ENCODE measurements at places on chromosomes 7 and 10.

GRCh38 chr7:32250471-32251260 is 180.5 kb upstream of the PDE1C start:
- DNase-seq, result no peak

- DNase-seq, result no peak
These were observed 613.9 kb downstream of the TNS3 start for GRCh38 chr7:46968003-46968402.

GRCh38 chr7:150801242-150801945 is 825 bp downstream of the TMEM176A start:
- no peak for DNase-seq

GRCh38 chr10:59623133-59624121 is 86.2 kb downstream of the SLC16A9 start:
- no peak for DNase-seq

DNA sequence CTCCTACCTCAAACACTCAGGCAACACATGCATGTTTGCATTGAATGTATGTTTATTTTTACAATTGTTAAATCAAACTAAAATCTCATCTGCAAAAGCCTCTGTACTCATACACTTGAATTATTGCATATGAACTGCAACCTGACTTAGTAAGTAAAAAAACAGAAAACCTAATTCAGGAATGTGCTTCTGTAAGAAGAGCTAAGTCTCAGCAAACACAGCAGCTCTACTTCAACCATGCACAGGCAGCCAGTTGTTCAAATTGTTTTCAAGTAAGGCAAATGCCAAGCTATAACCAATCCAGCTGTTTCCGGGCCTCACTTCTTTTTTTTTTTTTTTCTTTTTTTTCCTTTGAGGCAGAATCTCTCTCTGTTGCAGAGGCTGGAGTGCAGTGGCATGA is 93.5 kb upstream of the MALRD1 start:
- DNase-seq, result no peak

- DNase-seq, result no peak
These were observed 67.8 kb upstream of the ATP6V0A4 start for GRCh38 chr7:138865843-138866242.

GRCh38 chr7:132495936-132496335 is 80.3 kb downstream of the PLXNA4 start:
- DNase-seq, result no peak

DNA sequence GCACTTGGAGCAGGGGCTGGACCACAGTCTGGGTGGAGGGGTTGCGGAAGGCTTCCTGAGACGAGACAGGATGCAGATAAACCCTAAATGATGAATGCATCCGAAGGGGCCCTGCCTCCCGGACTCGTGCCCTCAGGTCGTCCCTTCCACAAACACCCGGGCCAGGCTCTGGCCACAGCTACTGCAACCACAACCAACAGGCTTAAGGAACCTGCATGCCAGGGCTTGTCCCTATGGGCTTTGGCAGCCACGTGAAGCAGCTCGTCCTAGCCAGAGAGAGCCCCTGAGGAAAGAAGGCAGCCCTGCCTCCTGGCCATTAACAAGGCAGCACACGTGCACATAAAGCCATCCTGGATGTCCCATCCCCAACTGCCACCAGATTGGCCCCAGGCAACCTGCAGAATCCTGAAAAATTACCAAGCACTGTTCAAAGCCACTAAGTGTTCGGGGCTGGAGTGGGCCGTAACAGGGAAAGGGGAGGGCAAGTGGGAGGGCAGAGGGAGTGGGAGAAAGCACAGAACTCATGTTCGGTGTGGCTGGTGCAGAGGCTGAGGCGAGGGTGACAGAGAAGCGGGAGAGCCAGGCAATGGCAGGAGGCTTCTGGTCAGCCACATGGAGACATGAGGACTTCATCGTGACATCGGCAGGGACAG is 62.7 kb downstream of the MAD1L1 start:
- no peak for DNase-seq

GRCh38 chr7:47807756-47808155 is 140.5 kb downstream of the PKD1L1 start:
- DNase-seq, result no peak

DNA sequence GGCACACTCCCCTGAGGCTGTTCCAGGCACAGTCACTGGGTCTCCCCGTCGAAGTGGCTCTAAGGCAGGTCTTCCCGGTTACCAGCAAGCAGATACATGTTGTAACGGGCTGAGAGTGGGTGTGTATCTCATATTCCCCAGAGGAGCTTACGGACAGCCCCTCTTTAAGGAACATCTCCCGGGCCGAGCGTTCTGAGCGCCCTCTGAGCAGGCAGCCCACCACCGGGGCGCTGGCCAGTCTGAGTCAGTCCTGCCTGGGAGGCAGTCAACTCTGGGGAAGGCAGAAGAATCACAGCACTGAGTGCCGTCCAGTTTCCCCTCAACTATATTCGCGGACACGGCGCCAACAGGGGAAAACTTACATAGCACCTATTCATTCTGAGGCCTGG is 117.4 kb downstream of the LHPP start:
- DNase-seq, result peak; percentile 62

GRCh38 chr10:77493239-77493806 is 144.3 kb downstream of the KCNMA1 start:
- no peak for DNase-seq

DNA sequence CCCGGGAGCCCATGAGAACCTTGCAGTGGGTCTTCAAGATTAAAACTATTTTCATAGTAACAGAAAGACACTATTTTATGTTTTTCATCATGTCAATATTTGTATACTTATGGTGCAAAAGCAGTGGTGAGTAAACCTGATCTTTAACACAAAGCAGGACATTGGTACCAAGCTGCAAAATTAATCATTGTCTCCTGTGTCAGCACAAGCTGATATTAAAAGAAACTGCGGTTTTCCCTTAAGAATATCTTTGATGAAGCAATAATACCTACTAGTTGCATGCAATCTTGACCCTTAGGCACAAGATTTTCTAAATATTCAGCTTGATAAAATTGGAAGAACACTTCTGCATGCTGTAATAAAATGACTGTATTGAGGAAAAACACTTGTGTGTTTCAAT is 121.7 kb downstream of the MDFIC start:
- DNase-seq, result no peak

- no peak for DNase-seq
These were observed 185.9 kb upstream of the DKK1 start for GRCh38 chr10:52128056-52128683.

DNA sequence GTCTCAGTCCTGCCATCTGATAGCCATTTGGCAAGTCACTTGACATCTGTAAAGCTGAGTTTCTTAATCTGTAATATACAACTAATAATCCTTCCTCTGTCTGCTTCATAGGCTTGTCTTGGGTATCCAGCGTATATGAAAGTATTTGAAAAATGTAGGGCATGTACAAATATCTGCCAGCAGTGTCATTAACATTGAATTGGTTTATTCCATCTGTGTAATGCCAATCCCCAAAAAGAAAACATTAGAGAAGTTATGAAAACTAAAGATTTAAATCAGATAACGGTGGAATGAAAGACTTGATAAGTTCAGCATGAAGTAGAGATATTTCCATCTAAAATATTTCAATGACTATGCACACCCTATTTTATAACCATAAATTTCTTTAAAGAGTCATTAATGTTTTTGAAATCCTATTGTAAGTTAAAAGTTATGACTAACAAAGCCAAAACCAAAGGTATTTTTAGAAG is 9.8 kb upstream of the RTKN2 start:
- no peak for DNase-seq
